ENCODE measurements at places on chromosomes 6 and 20. TPM values are rescaled to one million over a fixed set of nuclear protein-coding genes. Genes with fewer than 3 reads are reported as not detected.

CD24 gene
- 336 TPM for total RNA-seq

MAS1 gene
- 0.17 TPM for total RNA-seq

KHDC1 gene
- 4.2 TPM for total RNA-seq

C6orf163 gene
- total RNA-seq, result 7.4 TPM

DNA sequence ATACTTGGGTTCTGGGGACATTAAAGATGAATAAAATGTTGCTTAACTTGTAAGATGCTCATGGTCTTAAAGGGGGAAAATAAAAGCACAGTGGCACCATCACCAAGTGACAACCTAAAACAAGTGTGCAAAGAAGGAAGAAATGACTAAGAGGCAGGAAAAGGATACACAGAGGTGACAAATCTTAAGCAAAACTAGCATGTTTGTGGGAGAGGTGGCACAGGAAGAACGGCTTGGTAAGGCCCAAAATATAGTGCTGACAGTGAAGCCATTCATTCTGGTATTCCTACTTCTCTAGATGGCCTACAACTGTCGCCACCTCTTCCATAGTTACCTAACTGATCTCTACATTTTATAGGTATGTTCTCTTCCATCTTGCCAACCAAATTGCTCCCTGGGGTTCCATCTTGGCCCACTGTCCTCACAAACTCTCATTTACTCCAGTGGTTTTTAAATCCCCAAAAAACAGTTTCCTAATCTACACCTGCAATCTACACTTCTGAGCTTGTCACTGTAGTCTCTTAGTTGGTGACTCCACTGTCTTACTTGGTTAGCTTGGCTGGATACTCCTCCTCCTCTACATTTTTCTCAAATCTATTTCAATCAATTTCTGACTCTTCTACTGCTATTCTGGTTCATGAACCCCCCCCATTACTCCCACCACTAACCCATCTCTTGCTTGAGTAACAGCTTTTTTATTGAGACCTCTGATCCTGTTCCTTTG lies 33.5 kb downstream of the FAM8A1 start:
- DNase-seq, result no peak

DNA sequence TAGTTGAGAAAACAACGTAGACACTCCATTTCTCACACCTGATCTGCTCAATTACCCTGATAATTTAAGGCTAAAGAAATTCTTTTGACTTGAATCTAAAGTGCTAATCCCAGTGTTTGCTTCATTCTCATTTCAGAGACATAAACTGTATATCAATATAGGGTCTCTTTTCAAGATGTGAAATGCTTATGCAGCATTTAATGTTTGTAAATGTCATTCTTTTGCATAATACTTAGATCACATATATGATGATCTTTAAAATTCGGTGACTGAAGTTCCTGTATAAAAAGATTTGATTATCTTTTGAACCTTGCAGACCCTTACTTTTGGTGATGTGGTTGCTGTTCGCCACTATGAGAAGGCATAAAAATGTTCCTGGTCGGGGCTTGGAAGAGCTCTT lies 3.9 kb downstream of the FABP7 start:
- DNase-seq, result no peak

- no peak for DNase-seq
Observed at GRCh38 chr6:126880964-126881363, 237.5 kb upstream of the RSPO3 start.

DNA sequence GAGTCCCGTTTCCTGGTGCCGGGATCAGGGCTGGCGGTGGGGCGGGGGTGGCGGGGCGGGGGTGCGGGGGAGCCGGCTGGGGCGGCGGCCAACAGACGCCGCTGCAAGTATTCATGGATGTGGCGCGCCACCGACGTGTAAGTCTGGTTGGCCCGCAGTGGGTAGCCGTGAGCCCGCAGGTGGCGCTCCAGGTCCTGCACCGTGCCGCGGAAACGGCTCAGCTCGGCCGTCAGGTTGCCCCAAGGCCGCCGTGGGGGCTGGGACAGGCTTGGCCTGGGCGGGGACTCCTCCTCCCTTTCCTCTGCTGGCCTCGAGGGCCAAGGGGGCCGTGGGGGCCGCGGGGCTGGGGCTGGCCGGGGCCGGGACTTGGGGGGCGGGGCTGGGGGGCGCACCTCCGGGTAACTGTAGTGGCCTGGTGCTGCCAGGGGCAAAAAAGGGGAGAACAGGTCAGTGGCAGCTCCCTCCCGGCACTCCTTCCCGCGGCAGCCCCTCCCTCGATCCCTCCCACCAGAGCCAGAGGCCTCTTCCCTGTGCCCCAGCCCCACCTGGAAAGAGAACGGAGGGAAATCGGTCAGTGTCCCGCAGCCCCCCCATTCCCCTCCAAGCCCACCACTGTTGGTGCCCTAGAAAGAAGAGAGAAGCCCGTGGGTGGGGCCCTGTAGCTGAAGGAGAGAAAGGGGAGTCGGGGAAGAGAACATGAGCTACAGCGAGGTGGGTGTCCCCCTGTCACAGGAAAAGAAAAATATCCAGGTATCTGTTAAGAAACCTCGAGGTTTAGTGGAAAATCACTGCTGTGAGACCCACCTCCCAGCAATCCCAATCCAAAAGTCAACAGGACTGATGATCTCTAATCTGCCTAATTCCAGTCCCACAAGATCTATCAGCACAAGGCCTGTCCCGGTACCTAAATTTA lies 21.3 kb downstream of the TNXB start:
- peak; percentile 73 for DNase-seq

GRCh38 chr20:63150391-63150898 lies 65.5 kb downstream of the YTHDF1 start:
- no peak for DNase-seq

Data from prostate gland (tissue), 2 donors.